KG1 (cell line): ENCODE measurements at places on chromosomes 16 and 17.

GRCh38 chr16:85593494-85594221 lies 19.5 kb upstream of the GSE1 start:
- DNase-seq = no peak

DNA sequence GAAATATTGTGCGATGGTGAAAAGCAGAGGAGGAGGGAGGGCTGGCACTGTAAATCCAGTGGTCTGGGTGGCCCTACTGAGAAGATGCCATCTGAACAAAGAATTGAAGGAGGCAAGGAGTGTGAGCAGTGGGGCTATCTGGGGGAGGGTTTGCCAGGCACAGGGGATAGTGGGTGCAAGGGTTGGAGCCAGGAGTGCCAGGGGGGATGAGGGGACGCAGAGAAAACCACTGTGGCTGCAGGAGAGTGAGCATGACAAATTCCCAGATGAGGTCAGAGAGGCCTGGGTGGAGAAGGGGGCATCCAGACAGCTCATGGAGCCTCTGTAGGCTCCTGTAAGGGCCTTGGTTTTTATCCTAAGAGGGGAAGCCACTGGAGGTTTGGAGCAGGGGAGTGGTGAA lies 4.8 kb downstream of the XYLT2 start:
- no peak for DNase-seq

DNA sequence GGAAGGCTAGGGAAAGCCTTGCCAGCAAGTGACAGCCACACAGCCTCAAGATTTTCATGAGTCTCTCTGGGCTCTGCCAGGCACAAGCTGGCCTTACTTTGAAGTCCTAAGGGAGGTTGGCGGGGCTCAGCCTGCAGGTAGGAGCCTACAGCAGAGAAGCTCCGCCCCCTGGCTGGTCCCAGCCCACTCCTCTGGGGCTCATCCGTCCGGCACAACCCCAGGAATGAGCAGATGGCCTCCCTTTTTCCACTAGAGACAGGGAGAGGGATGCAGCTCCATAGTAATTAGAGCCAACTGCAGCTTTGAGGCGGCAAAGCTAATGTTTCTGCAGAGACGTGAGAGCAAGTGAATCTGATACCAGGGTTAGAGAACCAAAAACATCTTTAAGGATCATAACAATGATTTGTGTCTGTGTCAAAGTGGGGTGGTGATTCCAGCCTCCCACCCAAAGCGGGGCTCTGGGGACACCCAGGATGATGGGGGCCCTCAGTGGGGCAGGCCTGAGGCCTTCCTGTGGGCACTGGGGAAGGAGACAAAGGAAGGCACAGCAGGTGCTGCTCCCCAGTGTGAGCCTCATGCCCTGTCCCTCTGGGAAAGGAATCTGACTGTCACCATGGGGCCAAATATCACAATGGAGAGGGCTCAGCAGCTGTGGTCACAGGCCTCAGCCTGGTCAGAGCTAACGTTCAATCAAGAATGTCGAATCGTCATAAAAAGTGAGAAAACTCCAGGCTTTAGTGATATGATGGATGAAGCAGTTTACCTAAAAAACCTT lies 61.5 kb downstream of the RBFOX3 start:
- no peak for DNase-seq

GRCh38 chr16:10992797-10993196 lies 48.4 kb downstream of the CLEC16A start:
- DNase-seq = no peak

DNA sequence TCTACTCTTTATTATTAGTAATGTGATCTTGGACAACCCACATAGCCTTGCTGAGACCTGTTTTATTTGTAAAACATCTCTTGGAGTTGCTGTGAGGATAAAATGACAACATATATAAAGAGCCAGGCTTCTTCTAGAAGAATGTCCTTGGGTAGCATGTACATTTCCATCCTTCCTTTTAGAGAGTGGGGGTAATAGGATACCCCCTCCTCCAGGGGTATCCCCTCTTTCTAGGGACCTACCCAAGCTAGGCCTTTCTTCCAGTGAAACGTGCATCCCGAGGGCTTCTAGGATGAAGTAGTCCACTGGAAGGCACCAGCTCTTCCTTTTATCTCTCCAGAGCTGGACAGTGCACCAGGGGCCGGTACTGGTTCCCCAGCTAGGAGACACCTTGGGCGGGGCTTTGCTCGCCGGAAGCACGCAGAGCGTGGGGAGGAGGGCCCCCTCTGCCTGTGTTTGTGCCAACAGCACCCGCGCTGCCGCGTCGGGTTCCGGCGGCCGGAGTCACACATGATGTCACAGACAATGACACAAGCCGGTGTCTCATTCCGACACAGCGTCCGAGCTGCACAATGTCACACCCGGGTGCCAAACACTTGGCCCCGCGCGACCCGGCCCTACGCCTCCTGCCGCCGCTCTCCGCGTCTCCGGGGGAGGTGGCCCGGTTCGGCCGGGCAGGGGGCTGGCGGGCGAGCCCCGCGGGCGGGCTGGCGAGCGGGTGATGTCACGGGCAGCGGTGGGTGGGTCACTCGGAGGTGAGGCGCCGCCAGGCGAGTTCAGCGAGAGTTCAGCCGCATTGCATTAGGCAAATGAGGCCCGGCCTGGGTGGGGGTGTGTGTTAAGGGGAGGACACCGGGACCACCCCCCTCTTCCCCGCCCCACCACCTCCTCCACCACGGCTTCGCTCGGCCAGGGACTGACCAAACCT lies 23.4 kb downstream of the GJD3 start:
- DNase-seq = no peak

- no peak for DNase-seq
Measured at GRCh38 chr17:61345825-61346666, 53.6 kb upstream of the TBX2 start.

DNA sequence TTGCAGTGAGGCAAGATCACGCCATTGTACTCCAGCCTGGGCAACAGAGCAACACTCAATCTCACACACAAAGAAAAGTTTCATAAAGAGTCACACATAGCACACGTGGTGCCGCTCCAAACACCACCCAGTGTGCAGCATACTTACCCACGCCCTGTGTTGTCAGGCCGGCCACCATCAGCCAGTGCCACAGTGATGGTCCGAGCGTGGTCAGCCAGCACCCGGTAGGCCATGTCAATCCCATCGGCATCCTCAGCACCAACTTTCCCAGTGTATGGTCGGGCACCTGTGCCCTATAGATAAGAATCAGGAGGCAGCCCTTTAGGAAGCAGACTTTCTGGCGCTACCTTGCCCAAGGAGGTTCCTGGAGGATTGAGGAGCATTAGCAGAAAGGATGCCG lies 17.7 kb upstream of the EXOSC6 start:
- DNase-seq = no peak

DNA sequence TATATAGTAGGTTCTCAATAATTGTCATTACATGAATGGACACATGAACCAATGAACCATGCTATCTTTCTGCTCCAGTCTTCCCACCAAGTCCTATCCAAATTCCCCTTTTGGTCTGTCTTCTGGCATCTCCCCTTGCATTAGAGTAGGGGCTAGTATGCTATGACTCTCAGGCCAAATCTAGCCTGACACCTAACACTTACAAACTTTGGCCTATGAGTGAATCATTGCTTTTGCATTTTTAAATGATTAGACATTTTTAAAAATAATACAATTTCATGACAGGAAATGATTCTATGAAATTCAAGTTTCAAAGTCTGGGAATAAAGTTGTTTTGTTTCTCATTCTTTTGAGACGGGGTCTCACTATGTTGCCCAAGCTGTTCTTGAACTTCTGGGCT lies 102.5 kb upstream of the MAF start:
- DNase-seq = no peak

GRCh38 chr16:20249211-20249610 lies 78.1 kb downstream of the GP2 start:
- no peak for DNase-seq

GRCh38 chr16:53053967-53054669 lies 673 bp upstream of the CHD9 start:
- DNase-seq = peak; percentile 46

DNA sequence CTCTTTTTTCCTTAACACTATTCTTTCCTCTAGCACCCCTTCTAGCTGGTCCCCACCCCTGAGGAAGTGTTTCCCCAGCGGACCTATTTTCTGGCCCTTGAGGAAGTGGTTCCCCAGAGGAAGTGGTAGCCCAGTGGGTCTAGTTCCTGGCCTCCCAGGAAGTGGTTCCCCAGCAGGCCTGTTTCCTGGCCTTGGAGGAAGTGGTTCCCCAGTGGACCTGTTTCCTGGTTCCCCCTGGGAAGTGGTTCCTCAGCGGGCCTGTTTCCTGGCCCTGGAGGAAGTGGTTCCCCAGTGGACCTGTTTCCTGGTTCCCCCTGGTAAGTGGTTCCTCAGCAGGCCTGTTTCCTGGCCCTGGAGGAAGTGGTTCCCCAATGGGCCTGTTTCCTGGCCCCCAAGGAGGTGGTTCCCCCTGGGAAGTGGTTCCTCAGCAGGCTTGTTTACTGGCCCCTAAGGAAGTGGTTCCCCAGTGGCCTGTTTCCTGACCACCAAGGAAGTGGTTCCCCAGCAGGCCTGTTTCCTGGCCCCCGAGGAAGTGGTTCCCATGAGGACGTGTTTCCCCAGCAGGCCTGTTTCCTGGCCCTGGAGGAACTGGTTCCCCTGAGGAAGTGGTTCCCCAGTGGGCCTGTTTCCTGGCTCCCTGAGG lies 58.3 kb downstream of the NTN1 start:
- no peak for DNase-seq

- no peak for DNase-seq
Measured at GRCh38 chr17:80424878-80425765, 10.2 kb downstream of the ENDOV start.

DNA sequence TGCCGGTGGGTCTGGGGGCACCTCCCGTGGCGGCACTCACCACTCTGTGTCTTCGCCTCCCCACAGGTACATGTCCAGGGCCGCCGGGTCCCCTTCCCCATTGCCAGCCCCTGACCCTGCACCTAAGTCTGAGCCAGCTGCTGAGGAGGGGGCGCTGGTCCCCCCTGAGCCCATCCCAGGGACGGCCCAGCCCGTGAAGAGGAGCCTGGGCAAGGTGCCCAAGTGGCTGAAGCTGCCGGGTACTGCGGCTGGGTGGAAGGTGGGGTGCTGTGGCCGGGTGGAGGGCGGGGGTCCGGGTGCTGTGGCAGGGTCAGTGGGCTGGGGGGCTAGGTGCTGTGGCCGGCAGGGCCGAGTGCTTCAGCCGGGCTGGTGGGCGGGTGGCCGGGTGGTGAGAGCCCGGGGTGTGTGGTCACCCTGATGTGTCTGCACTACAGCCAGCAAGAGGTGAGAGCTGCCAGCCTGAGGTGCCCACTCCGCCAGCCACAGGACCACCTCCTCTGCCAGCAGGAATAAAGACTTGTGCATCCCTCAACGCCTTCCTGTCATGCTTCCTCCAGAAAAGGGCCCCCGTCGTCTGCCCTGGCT lies 5.7 kb downstream of the CENPX start:
- no peak for DNase-seq

GRCh38 chr16:27439271-27440018 lies 37.5 kb downstream of the IL21R start:
- DNase-seq = no peak

DNA sequence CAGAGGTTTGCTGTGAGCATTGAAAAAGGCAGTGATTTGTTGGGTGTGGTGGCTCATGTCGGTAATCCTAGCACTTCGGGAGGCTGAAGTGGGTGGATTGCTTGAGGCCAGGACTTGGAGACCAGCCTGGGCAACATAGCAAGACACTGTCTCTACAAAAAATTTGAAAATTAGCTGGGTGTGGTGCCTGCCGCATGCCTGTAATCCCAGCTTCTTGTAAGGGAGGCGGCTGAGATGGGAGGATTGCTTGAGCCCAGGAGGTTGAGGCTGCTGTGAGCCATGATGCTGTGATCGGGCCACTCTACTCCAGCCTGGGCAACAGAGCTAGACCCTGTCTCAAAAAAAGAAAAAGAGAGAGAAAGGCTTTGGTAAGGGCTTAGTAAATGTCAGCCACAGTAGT lies 7.0 kb upstream of the NPIPB2 start:
- DNase-seq = no peak

DNA sequence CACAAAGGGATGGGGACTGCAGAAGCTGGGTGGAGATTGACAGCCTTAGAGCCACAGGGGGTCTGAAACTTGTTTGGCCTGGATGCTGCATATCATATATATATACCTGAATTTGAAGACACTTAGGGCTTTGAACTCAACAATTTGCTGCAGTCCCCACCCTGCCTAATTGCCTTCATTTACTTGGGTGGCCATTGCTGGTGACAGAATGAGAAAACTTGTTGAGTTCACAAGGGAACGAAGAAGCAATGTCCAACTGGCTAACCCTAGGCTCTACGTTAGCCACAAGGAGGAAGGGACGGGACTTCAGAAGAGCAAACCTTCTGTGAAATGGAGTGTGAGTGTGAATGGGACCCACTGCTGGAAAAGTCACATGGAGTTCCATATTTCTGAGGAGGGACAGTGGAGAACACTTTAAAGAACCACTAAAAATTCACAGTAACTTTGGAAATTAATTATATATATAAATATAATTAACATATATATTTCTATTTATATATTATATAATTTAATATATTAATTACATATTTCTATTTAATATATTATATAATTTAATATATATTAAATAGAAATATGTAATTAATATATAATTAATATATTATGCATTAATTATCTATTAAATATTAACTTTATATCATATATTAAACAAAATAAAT lies 215.3 kb upstream of the SOX9 start:
- DNase-seq = no peak

GRCh38 chr17:79619636-79620206 lies 8.9 kb upstream of the RBFOX3 start:
- no peak for DNase-seq

DNA sequence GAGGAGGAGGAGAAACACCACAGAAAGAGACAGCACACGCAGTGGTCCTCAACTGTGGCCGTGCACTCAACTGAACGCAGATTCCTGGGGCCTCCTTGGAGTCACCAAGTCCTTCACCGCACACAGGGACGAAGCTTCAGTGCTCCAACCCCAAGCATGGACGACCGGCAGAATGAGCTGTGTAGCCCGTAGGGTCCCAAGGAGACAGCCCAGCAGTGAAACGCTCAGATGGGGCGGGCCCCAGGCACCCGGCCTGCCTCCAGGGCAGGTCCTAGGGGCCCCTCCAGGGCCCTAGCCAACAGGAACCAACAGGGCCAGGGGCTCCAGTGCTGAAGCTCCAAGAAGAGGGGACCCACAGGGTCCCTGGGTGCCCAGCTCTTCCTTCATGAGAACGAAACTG lies 13.2 kb downstream of the RAB40B start:
- DNase-seq = no peak

- no peak for DNase-seq
Measured at GRCh38 chr17:2466931-2467330, 44.8 kb downstream of the METTL16 start.
